ENCODE measurements at places on chromosomes 11 and 22. TPM values are rescaled to one million over a fixed set of nuclear protein-coding genes. Genes with fewer than 3 reads are reported as not detected.

The PARVG gene
- total RNA-seq: 1.9 TPM

The P2RX3 gene
- total RNA-seq: not detected

The RAB3IL1 gene
- 3.4 TPM for total RNA-seq

The RFPL1 gene
- total RNA-seq: not detected

The FAM180B gene
- not detected for total RNA-seq

The DDI1 gene
- total RNA-seq: not detected

The FOLR3 gene
- not detected for total RNA-seq

The BIK gene
- not detected for total RNA-seq

The GLYATL2 gene
- 3.4 TPM for total RNA-seq

The ST14 gene
- 0.31 TPM for total RNA-seq

The MEN1 gene
- total RNA-seq: 24.4 TPM

The ANO3 gene
- total RNA-seq: 7.2 TPM

The PHLDA2 gene
- total RNA-seq: not detected

The SWAP70 gene
- 13.1 TPM for total RNA-seq

The C1QTNF5 gene
- total RNA-seq: 1.6 TPM

The IGF2 gene
- total RNA-seq: 3.1 TPM

The OR10D3 gene
- not detected for total RNA-seq

The ACR gene
- total RNA-seq: not detected

The ACTN3 gene
- total RNA-seq: not detected

The WDR74 gene
- 45.7 TPM for total RNA-seq

The PAMR1 gene
- 0.94 TPM for total RNA-seq

The BTBD18 gene
- not detected for total RNA-seq

The MPZL3 gene
- total RNA-seq: 0.63 TPM

The MS4A8 gene
- not detected for total RNA-seq

The TSSK2 gene
- total RNA-seq: not detected

The NXPE1 gene
- not detected for total RNA-seq

The LMO1 gene
- total RNA-seq: 3.1 TPM

The PLAAT4 gene
- total RNA-seq: 0.94 TPM

The GAL gene
- not detected for total RNA-seq

The CTTN gene
- total RNA-seq: 187 TPM

The FJX1 gene
- 69.2 TPM for total RNA-seq

The MPPED2 gene
- 137 TPM for total RNA-seq

The PMM1 gene
- total RNA-seq: 16.0 TPM

The ADAMTS15 gene
- 1.6 TPM for total RNA-seq

The LINC01488 gene
- total RNA-seq: not detected

The CCDC179 gene
- total RNA-seq: not detected

The SMIM35 gene
- not detected for total RNA-seq

The CREB3L1 gene
- 1.3 TPM for total RNA-seq

The C11orf42 gene
- not detected for total RNA-seq

The TRPC6 gene
- 10.0 TPM for total RNA-seq

The CYP2R1 gene
- 48.8 TPM for total RNA-seq

The HARBI1 gene
- 5.3 TPM for total RNA-seq

The SCO2 gene
- 1.3 TPM for total RNA-seq

The MCHR1 gene
- 0.63 TPM for total RNA-seq

The CALCA gene
- total RNA-seq: not detected

The KCNJ11 gene
- total RNA-seq: 12.2 TPM

The UPK3A gene
- total RNA-seq: not detected

The OR8G5 gene
- not detected for total RNA-seq

The HBE1 gene
- 3.8 TPM for total RNA-seq

The PDE3B gene
- 52.0 TPM for total RNA-seq

The SLC22A9 gene
- not detected for total RNA-seq

The KCNJ1 gene
- not detected for total RNA-seq

The MEI1 gene
- not detected for total RNA-seq

The PRR14L gene
- total RNA-seq: 47.3 TPM

The OR10A2 gene
- not detected for total RNA-seq

The OR51E2 gene
- not detected for total RNA-seq

The MRGPRF gene
- total RNA-seq: not detected

The TEX54 gene
- not detected for total RNA-seq
